ENCODE measurements at places on chromosomes 1 and 21.
A peak's percentile ranks its signal among the peaks of the same experiment; 100 is the strongest.

DNA sequence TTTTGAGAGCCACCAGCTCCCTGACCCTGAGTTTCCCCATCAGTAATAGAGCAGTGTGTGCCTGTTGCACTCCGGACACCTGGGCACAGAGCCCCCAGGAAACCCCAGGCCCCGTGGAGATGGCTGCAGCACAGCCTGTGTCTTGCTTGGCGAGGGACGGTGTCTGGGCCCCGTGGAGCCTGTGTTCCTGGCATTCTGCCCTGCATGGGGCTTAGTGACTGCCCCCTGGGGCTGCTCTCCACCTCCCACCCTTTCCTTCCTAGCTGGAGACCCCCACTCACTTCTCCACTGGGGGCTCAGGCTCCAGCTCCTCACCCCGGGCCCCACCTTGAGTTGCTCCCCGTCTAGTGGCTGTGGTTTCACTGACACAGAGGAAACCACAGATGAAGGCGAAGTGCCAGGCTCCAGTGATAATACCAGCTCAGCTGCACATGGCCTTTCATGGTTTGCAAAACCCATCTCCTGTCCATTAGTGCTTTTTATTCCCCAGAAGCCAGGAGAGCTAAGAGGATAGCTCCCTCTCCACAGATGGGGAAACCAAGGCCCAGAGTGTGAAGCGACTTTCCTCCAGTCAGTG lies 39.4 kb downstream of the DMRTB1 start:
- no peak for DNase-seq

- DNase-seq, result no peak
These were observed 9.1 kb downstream of the HIPK1 start for GRCh38 chr1:113938192-113938591.

DNA sequence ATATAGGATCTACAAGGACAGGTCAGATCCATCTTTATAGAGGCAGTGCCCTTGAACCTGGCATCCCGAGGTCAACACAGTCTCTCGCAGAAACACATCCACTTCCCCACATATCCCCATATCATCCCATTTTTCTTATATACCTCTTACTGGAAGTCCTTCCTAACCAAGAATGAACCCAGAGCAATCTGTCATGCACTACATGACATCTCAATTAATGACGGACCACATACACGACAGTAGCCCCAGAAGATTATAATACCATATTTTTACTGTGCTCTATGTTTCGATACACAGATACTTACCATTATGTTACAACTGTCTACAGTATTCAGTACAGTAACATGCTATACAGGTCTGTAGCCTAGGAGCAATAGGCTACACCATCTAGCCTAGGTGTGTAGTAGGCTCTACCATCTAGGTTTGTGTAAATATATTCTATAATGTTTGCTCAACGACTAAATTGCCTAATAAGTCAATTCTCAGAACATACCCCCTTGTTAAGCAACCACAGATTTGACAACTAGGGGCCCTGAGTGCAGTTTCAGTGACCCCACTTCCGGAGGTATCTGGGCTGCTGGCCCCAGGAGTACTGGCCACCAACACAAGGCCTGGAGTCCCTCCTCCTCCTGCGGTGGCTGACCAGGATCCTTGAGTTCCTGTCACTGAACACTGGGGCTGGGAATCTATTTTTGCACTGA lies 28.1 kb downstream of the PTPN14 start:
- DNase-seq, result no peak

GRCh38 chr1:108646648-108647269 lies 14.1 kb downstream of the HENMT1 start:
- DNase-seq, result peak; percentile 30

DNA sequence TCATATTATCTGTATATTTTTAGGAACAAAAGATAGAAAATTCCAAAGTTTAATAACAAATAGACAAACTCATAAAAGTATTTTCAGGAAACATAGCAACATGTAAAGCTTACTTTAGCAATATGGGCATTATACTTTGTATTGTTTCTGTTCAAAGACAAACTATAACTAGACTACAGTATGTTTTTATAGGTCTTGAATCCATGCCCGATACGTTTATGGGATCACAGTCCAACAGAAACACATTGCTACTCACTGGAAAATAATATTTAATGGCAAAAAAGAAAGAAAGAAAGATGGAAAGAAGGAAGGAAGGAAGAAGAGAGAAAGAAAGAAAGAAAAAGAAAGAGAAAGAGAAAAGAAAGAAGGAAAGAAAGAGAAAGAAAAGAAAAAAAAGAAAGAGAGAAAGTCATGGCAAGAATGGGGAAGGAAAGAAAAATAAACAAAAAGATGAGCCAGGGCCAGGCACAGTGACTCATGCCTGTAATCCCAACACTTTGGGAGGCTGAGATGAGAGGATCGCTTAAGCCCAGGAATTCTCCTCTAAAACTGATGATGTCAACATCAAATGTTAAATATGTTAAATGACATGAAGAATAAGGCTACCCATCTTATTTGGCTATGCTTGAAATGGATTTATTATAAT lies 32.7 kb downstream of the TM2D1 start:
- no peak for DNase-seq

GRCh38 chr1:94980582-94981574 lies 54.0 kb upstream of the CNN3 start:
- no peak for DNase-seq

DNA sequence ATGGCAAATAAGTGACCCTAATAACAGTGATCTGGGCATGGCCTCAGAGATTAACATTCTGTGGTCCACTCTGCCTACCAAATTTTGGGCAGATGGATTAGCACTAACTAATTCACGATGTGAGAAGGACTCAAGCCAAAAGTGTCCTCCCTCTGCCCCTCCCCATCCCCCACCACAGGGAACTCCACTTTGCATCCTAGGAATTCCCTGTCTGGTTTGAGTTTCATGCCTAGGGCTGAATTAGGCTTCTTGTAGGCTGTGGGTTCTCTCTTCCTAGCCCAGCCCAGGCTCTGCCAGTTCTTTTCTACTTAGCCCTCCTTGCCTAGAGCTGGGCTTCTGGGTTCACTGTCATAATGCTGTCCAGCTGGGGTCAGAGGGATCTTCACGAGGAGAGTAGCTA lies 64.1 kb downstream of the ATP2B4 start:
- peak; percentile 19 for DNase-seq

DNA sequence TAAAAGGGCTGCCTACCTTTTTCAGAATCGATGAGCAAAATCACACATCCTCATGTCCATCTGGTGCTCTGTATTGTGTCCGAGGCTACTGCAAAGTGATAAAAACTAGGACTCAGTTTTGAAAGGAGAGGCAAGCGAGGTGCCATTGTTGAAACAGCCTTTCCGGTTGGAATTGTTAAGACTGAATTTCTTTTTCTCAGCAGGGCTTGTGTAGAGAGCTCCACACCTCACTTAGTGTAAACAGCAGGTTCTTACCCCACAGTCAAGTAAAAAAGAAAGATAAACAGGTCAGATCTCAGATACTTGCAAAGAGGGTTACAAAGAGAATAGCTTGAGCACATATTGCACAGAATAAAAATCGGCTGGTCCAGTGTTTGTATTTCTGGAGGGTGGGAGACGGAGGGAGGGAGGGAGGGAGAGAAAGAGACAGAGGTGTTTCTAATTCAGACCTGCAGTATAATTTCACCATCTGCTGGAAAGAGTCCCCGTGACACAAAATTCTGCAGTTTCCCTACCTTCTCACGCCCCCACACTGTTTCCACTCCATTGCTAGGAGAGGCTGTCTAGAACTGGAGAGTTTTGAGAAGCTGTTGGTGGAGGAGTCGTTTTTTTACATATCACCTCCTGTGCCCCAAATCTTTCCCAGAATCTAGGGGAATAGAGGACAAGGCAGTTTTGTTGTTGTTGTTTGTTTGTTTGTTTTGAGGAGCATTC lies 82.5 kb downstream of the EDEM3 start:
- DNase-seq, result no peak

- DNase-seq, result no peak
These were observed 97.3 kb downstream of the GLIS1 start for GRCh38 chr1:53641481-53642214.

- no peak for DNase-seq
These were observed 380 bp downstream of the COL18A1 start for GRCh38 chr21:45405271-45405818.

GRCh38 chr21:39685991-39686390 lies 59.0 kb upstream of the IGSF5 start:
- DNase-seq, result no peak

GRCh38 chr21:26028183-26028582 lies 142.4 kb downstream of the APP start:
- no peak for DNase-seq

DNA sequence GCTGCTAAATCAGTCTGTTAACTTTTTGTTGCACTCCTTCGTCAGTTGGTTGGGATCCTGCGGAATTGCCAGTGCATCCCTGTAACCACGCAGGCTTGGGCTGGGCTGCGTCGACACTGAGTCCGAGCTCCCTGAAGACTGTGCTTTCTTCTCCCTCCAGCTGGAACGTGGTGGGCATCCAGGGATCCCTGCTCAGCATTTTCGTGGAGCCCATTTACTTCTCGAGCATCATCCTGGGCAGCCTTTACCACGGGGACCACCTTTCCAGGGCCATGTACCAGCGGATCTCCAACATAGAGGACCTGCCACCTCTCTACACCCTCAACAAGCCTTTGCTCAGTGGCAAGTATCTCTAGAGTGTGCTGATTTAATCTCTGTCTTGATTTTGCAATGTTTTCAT lies 83.3 kb downstream of the POFUT2 start:
- no peak for DNase-seq

GRCh38 chr1:94036730-94037129 lies 84.2 kb downstream of the ABCA4 start:
- DNase-seq, result no peak

DNA sequence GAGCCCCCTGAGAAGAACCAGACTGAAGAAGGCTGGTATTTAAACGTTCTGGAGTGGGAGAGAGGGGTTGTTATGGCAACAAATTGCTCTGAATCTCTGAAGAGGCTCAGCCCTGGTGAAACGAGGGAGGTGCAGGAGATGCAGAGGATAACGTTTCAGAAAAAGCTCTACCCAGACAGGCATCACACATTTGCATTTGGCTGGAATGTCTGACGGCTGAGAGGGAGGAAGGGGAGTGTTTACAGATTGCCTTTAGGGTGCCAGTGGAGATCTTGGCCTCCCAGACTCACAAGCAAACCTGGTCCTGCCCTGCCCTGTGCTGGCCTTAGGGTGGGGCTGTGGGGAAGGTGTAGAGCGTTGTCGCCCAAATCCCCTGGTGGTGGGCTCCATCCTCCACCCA lies 169.0 kb upstream of the AJAP1 start:
- no peak for DNase-seq

DNA sequence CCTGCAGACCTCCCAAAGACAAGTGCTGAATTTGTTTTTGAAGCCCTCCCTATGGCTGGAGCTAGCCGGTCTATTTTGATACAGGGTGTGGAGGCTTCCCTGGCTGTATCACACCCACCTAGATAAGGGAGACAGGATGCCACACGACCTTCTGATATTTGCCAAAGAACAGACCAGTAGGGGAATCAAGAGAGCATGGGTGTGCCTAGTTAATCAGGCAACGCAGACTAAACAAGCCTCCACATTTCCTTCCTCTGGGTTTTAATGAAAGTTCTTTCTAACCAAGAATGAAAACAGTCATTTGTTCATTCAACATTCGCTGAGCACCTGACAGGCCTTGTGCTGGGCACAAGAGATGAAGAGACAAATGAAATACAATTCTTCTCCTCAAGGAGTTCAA lies 446.8 kb downstream of the PLPP3 start:
- DNase-seq, result no peak

DNA sequence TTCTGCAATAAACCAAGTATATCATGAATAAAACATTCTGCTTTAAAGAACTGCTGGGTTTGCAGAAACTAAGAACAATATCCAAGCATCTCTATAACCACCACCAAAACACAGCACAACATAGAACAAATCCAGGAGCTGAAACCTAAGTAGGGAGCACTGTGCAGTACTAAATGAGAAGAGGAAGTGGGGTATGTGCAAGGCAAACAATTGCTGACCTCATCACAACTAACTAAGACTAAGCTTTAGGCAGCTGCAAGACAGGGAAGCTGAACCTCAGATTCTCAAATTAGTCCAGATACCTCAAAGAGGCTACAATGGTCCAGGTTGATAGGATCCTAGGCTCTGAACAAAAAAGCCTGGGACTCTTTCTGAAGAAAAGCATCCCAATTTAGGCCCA lies 172.6 kb downstream of the SLC44A5 start:
- no peak for DNase-seq

GRCh38 chr1:147598621-147599361 lies 57.5 kb downstream of the BCL9 start:
- DNase-seq, result no peak

GRCh38 chr1:235923466-235924021 lies 56.8 kb upstream of the LYST start:
- DNase-seq, result no peak

DNA sequence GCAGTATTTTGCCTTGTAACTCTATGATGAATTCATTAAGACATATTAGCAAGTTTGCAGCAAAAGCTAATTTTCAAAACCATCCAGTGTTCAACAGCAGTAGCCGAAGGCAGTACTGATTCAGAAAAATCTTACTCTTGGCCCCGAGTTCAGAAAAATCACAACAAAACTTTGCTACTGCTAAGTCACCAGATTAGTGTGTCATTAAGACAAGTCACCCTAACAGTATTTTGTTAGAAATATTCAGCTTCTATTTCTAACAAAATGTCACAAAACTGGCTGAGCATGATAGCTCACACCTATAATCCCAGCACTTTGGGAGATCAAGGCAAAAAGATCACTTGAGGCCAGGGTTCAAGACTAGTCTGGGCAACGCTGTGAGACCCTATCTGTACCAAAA lies 8.2 kb downstream of the GTF2B start:
- DNase-seq, result peak; percentile 39
